ENCODE measurements at places on chromosomes 4 and X.

GRCh38 chrX:100600340-100600739, 15.6 kb downstream of the TNMD start:
- DNase-seq = no peak

DNA sequence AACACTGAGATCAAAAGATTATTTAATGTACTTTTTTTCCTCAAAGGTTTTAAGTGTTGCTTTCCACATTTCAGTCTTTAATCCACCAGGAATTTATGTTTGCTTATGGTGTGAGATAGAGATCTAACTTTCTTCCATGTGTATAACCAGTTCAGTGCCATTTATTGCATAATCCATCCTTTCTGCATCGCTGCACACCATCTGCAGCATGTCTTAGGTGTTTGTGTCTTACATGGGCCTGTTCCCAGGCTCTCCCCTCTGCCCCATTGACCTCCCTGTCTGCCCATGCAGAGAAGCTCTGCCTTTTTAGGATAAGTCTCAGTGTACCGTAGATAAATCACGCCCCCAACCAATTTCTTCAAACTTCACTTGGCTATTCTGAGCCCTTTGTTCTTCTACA, 30.3 kb downstream of the NSDHL start:
- no peak for DNase-seq

DNA sequence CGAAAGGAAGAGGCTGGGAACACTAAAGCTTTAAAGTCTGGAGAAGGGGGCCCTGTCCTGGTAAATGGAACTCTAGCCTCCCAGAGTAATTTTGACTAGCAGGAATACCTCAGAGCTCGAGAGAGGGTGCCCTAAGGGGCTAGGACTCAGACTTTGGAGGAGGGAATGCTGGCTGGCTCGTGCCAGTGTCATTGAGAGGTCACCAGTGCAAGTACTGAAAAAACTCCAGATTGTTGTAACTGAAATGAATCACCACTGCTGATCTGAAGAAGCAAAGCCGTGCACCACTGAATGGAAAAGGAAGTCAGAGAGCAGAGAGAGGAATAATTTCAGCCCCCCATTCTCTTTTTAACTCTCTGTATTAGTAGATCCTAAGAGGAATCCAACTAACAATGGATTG, 690.2 kb downstream of the FAT4 start:
- no peak for DNase-seq

GRCh38 chrX:56975611-56976010, 19.7 kb downstream of the SPIN3 start:
- DNase-seq = no peak

DNA sequence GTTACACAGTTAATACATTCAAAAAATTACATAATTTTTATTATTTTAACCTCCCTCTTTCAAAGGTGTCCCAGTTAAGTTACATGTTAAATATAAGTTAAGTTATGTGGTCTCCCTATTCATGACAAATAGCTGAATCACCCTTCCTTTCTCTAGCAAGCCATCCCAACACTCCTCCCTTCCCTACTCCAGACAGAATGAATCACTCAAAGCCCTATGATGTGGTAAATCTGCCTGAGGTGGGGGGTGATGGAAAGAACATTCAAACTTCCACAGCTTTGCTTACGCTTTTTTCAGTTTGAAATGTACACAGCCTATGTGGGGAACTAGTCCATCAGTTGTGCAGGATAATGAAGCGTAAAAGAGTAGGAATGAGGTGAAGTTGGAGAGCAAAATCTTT, 90.2 kb downstream of the CXCL13 start:
- peak; percentile 77 for DNase-seq

All from HFF-Myc (cell line).